ENCODE measurements at places on chromosomes 5 and 9.

GRCh38 chr5:170337045-170337733 is 39.6 kb upstream of the LCP2 start:
- DNase-seq = no peak

GRCh38 chr5:42721484-42721883 is 35.1 kb upstream of the CCDC152 start:
- no peak for DNase-seq

DNA sequence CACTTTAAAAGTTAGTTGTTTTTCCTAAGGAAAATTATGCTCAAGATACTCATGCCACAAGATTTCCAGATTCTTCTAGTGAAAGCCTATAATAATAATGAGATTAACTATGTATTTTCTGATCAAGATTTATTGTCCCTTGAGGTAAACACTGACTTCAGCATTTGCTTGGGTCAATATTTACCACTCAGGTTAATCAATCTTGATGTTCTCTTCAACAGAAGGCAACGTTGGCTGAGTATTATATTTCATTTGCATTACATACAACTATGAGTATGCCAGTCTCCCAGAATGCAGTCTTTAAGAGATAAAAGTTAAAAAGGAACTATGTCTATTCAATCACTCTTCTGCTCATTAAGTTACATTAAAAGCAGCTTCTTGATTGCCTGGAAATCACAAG is 115.6 kb downstream of the GPR21 start:
- DNase-seq = no peak

- no peak for DNase-seq
These were observed 86.5 kb downstream of the ADGRV1 start for GRCh38 chr5:90645024-90645610.

- no peak for DNase-seq
These were observed 33.9 kb downstream of the PTBP3 start for GRCh38 chr9:112299514-112299913.

DNA sequence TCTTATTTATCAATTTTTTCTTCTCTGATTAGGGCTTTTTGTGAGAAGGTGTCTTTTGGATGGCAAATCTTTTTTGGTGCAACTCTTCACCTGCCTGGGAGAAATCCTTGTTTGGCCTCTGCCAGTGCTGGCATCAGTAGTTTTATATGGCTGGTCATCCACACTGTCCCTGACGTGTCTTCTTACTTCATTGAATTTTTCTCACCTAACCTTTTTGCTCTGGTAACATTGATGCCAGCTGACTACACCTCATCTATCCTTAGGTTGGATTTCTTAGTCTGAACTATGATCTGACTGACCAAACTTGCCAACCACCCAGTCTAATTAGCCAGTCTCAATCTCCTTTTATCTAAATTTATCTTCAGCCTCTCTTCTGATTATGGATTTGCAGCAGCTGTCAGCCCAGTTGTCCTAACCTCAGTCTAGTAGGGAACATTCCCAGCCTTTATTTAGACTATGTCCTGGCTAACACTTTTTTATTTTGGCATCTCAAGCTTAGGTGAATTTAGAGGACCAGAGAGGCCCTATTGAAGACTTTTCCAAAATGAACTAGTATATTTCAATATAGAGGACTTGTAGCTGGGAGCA is 10.6 kb upstream of the TMEM38B start:
- DNase-seq = no peak

Measured in NCI-H146 (cell line).